ENCODE measurements at places on chromosomes 4 and X. TPM values are rescaled to one million over a fixed set of nuclear protein-coding genes. Genes with fewer than 3 reads are reported as not detected.

- no peak for DNase-seq
Observed at GRCh38 chr4:17153572-17153971, 255.1 kb upstream of the LDB2 start.

DNA sequence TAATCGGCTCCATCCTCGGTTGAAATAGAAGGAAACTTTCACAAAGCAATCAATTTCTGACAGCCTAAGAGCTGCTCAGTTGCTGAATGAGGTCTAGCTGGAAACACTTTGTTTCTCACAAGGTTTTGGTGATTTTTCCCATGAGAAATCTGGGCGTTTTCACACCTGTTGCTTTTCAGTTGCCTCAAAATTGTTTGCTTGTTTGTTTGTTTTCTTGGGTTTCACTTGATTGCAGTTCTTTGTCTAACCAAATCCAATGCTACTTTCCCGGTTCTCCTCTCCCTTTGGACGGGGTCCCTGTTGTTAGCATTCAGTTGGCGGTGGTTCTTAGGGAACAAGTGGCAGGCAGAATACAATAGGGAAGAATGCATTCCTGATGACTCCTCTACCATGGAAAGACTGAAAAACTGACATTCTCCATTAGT is 135.5 kb downstream of the PALLD start:
- no peak for DNase-seq

DNA sequence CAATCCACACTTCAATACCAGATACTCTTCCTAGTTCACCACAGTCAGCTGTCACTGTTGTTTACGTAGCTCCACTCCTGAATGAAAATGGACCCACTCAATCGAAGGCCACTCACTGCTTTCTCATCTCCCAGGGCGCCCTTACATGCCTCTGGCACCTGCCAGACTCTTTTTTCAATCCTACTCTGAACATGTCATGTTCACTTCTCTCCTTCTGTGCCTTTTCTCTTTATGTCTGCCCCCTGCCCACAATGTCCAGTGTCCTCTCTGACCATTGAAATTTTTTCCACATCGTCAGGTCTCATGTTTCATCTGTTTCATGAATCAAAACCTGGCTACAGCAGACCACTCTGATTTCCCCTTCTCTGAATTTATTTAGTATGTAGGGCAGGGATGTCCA is 1.3 kb upstream of the MGAT4D start:
- no peak for DNase-seq

DNA sequence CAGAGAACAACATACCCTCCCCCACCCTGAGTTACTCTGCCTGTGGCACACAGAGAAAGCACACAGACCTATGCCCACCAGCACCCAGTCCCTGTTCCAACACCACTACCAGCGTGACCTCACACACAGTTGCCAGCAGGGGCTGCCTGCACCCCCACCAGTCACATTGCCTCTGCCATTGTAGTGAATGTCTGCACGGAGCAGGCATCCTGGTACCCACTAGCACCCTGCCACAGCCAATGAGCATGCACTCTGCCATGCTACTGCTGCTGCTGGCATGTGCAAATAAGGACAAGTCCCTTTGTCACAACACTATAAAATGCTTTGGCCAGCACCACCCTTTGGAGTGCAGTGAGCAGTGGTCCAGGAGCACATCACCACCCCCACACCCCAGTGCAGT is 47.1 kb downstream of the DACH2 start:
- DNase-seq: no peak

- DNase-seq: no peak
Observed at GRCh38 chr4:153418558-153418957, 47.6 kb upstream of the TMEM131L start.

GRCh38 chr4:8409264-8410065 is 31.1 kb downstream of the ACOX3 start:
- peak; percentile 42 for DNase-seq

GRCh38 chrX:32496671-32497070 is 714.7 kb downstream of the DMD start:
- DNase-seq: no peak

GRCh38 chrX:131802836-131803626 is 220.1 kb upstream of the STK26 start:
- DNase-seq: peak; percentile 34

DNA sequence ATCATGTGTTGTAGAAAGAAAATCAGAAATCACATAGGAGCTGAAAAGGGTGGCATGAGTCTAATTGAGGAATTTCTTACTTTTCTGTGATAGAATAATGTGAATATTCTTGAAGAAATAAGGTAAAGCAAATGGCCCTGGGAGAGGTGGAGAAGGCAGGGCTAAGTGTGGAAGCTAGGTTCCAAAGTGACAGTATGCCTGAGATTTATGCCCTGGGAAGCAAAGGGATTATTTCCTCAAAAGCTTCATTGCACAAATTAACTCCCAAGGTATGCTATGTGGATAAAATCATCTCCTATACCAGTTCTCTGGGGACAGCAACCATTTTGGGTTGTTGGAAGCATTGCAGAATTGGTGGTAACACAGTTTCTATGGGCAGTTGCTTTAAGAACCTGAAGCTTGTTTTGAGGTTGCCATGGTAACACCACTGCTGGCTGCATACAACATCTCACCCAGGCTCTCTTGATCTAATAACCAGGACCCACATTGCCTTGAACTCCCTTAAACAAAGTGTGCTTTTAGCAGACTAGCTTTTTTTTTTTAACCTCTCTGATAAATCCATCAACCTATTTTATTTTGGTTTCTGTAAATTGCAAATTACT is 21.0 kb downstream of the MAOA start:
- DNase-seq: no peak

DNA sequence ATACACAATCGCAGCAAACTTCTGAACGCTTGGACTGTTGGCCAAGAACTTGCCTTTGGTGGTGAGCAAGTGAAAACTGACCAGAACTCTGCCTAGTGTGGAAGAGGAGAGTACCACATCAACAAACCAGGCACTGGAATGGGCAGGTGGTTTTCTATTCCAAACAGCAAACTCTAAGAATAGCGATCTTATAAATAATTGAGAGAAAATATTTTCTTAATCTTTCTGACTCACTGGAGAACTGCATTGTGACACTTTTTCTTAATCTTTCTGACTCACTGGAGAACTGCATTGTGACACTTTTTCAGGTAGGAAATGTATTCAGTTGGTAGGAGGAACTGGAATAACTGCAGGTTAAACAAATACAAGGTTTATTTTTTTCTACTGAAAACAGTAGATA is 57.0 kb upstream of the SORBS2 start:
- DNase-seq: no peak

DNA sequence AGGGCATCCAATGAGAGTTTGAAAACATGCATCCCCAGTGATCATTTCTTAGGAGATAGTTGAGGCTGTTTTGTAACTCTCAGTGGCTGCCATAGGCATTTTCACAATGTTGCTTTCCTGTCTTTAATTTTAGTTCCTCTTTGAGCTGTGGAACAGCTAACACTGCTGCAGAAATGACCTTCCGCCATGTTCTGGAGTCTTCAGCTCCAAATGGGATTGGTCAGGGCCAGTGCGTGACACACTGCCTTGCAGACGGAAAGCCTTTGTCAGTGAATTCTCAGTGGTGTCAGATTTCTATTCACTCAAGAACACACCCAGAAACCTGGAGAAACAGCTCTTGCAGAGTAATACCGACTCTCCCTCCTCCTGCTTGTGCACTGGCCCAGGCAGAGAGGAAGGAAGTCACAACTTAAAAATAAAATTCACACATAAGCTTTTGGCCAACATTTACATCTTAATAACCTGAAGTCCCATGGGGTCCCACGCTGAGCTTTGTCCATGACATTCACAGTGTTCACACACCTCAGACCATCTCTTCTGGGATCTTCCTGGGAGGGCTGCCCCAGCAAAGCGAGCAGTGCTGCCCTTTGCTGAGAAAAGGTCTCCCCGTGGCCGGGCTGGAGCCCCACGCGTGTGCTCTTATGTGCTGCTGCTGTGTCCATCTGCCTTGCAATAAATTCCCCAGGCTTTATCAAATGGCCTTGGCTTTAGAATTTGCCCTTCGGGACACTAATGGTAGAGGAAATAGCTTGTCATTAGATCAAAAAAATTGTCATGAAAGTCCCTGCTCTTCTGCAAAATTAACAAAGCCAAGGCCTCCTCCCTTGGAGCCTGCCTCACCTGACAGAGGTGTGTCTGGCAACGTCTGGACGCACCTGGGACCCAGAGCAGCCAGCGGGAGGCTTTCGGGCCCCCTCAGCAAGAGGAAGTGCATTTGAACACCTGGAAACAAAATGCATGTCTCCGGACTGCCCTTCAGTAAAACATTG is 126.8 kb downstream of the IRF2 start:
- no peak for DNase-seq

DNA sequence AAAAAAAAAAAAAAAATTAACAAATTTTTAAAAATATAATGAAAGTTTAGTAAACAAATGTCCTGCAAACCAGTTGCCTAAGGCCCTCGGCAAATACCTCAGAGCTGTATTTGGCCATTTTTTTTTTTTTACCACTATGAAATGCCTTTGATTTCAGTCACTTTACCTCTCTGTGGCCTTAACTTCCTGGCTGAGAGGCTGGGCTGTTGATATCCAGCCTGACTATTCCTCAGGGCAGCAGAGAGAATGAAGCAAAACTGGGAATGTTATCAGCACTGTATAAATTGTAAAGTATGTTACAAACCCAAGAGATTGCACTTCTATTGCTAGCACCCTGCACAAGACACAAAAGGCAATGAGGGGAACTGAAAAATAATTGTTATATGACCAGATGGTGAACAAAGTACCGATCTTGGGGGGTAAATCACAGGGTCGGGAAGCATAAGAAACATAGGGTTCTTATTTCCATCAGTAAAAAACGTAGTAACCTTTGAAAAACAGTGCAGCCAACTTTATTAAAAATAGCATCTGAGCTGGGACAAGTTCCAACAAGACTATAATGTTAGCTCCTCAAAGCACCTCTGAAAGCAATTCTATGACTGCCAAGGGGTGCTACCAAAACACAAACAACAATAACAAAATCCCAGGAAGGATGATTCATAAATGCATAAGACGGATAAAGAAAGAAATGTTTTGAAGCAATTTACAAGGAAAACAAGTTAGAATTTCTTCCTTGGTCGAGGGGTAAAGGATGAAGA is 18.1 kb downstream of the USP46 start:
- DNase-seq: no peak

GRCh38 chr4:137961051-137961438 is 281.1 kb downstream of the SLC7A11 start:
- no peak for DNase-seq

DNA sequence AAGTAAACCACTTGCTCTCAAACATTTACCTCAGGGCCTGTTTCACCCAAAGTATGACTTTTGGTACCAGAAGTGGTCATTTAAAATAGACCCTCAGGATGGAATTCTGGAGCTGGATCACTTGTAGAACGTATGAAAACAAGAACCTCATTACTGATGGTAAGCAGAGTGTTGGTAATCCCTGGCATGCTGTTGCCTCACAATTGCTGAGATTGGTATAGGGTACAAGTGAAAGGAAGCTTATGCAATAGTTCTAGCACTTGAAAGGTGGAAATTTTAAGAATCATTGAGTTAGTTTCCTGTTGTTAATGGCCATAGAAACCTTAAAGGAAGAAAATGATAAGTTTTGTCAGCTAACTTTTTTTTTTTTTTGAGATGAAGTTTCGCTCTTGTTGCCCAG is 22.3 kb upstream of the THOC2 start:
- no peak for DNase-seq

- DNase-seq: no peak
Observed at GRCh38 chr4:185054272-185054671, 36.0 kb downstream of the HELT start.

DNA sequence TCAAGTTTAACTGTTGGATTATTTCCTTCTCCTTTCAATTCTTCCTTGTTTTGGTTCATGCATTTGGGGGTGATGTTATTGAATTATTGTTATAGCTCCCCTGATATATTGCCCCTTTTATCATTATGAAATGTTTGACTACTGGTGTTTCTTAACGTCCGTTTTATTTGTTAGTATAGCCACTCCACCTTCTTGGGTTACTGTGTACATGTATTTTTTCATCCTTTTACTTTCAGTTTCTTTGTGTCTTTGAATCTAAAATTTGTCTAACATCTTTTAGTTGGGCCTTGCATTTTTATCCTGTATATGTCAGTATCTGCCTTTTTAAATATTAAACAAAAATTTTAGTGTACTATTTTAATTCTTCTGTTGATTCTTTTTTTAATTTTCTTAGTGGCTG is 88.7 kb downstream of the TNIP2 start:
- no peak for DNase-seq

DNA sequence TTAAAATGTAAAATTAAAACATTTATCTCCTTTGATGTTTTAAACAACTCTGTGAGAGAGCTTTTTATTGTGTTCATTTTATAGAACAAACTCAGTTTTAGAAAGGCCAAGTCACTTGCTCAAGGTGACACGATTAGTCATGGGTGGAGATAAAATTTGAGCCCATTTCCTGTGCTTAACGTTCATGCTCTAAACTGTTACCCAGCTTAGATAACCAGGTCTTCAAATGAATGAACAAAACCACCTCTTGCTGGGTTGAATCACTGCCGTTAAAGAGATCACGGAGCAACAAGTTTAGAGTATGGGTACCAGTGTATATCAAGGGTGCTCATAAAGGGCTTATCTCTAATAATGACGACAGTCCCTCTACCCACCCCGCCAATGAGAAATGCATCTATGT is 10.2 kb upstream of the CASK start:
- DNase-seq: no peak

DNA sequence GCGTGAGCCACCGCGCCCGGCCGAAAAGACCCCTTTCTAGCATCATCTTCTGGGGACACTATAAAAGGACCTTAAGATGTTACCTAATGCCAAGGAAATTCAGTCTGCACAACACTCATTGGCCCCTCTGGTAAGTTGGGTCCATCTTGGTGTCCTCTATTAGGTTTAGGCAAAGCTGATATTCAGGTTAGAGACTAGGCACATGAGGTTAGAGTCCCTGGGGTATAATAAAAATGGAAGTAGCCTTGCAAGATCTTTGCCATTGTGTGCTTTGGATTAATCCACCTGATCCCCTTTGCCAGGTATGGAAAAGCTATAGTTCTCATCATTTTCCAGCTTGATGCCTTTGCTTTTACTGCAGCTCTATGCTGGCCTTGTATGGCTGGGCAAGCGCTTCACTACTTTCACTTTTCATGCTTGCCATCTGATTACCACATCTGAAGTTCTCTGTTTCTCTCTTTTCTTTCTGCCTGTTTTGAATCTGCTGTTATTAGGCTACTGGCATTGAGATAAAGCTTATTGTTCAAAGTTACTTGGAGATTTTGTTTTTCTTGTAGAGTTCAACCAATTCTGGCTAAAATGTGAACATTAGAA is 5.4 kb upstream of the ADH4 start:
- no peak for DNase-seq

The TEX13D gene
- 0.10 TPM for total RNA-seq

The SORCS2 gene
- 0.07 TPM for total RNA-seq

The UGT2B17 gene
- not detected for total RNA-seq

The FAM236C gene
- total RNA-seq: not detected

The AKAP14 gene
- total RNA-seq: not detected

The SMIM31 gene
- not detected for total RNA-seq

The CXXC4 gene
- not detected for total RNA-seq

The CLDN34 gene
- not detected for total RNA-seq

The SMPX gene
- not detected for total RNA-seq

The EGF gene
- total RNA-seq: not detected

The RXFP1 gene
- total RNA-seq: not detected

The SPANXA1 gene
- total RNA-seq: not detected
